ENCODE measurements at places on chromosomes 3 and 15.

DNA sequence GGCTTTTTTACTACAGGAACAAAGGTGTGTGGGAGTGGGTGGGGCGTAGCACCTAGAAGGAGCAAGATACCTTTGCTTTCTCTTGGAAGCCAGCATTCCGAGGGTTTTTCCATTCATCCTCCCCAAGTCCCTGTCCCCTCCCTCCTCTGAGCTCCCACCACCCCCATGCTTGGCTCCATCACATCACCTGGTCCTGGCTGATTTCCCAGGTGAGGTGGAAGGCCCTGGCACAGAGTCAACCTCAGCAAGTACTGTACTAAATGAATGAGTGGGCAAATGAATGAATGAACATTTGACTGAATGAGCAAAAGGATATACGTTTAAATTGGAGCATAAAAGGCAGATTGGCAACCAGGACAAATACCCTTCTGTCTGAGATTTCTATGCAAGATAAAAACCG, 45.4 kb downstream of the DZIP1L start:
- no peak for DNase-seq

DNA sequence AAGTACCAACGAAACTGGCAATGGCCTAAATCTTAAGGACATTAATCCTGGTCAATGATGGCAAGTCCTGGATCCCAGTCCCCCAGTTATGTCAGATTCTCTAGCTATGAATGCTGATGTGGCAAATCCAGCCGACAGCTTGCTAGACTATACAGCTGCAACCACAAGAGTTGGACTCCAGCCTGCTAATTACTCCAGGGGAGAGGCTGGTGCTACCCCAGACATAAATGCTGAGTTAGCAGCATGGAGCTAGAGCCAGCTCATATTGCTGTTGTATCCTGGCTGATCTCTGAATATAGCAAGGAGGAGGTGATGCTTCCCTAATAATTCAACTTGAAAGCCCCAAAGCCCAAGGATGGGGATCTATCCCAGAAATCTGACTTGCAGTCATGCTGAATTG, 207.1 kb downstream of the LRRN1 start:
- DNase-seq = no peak

DNA sequence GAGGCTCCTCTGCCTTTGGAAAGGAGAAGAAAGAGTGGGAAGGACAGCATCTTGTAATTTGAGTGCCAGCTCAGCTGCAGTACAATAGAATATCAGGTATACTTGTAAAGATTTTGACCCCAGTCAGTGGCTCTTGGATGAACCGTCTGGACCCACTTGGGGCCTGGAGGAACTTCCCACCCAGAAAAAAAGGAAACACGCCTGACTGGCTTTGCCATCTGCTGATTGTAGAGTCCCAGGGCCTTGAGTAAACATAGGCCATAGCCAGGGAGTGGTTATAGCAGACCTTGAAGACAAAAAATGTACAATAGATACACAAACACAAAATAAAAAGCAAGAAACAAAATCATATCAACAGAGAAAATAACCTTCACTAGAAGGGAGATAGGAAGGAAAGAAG, 112.1 kb downstream of the GOLIM4 start:
- DNase-seq = no peak

- no peak for DNase-seq
These were observed 121.8 kb upstream of the SMAD3 start for GRCh38 chr15:66943456-66944095.

DNA sequence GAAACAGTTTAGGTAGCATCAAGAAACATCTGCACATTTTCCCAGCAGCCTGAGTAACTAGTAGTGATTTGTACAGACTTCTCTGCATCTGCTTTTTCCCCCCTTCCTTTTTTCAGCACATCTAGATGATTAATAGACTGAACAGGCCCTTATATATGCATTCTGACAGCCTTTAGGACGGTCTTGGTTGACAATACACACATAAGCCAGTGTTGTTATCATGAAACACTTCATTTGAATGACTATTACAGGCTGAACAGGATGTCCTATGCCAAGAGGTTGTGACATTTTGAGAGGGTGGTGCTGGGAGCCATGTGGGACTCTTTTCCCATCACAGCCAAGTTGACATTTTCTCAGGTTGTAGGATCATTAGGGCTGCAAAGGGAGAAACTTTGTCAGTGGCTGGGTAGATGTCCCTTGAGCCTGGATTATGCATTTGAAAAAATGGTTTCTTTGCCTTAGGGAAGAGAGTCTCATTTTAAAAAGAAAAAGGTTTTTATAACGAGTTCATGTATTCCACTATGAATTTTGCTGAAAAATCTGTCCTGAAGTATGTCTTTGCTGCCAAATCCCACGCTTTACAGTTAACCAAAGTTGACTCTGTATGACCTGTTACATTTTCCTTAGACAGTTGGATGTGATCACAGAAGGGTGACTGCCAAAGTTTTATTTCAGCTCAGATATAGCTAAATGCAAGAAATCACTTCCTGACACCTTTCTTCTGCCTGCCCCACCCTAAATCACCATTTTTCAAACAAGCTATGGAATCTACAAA, 73.7 kb downstream of the FILIP1L start:
- no peak for DNase-seq

DNA sequence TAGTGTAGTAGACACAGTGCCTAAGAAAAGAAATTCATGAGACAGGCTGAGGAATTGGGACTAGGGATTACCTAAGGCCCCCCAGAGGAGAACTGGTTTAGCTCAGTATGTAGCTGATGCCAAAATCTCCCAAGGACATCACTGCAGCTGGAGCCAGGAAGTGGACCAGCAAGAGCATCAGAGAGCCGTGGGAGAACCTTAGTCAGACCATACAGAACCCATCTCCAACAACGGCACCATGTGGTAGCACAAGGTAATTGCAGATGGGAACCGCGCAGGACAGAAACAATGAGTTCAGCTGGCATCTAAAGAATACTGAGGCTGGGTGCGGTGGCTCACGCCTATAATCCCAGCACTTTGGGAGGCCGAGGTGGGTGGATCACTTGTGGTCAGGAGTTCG, 81.7 kb downstream of the WNT5A start:
- DNase-seq = no peak
